Cardiac muscle cell (in vitro differentiated cells and primary cell): ENCODE measurements at places on chromosomes 16 and 17.

DNA sequence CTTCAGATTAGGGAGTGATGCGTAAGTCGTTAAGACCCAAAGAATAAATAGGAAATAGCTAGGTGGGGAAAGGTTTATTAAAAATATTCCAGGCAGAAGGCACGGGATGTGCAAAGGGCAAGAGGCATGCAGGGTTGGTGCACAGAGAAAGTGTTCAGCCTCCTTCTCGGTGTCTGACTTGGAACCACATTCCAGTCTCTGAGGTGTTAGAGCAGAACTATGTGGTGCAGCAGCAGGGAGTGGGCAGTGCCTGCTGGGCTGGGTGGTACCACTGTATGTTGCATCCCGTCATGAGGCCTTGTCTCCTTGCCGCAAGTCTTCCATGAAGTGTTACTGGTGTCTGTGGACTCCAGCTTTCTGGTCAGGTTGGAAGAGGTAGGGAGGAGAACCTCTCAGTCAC, 11.1 kb downstream of the NKD1 start:
- no peak overlapping the region for H3K27ac ChIP-seq
- no peak overlapping the region for H3K4me3 ChIP-seq
- no peak for DNase-seq
- H3K36me3 ChIP-seq: no peaks in the 10 kb centered on the region
- no peaks in the 10 kb centered on the region for H3K4me1 ChIP-seq
- H3K27me3 ChIP-seq: no peaks in the 10 kb centered on the region

- peak within 1 kb of the TSS; percentile 74 for H3K4me3 ChIP-seq
- H3K27ac ChIP-seq: no peak within 1 kb of the TSS
- no peaks in the 10 kb centered on the region for H3K36me3 ChIP-seq
- H3K4me1 ChIP-seq: no peaks in the 10 kb centered on the region
- no peaks in the 10 kb centered on the region for H3K27me3 ChIP-seq
- peak; percentile 77 for DNase-seq
These were observed at the start of gene ZDHHC1 for GRCh38 chr16:67415872-67416793. Gene ZDHHC1 (minus strand): TSS chr16:67416477. CDS start chr16:67407775, 8,702 bp downstream.

- no peaks in the 10 kb centered on the region for H3K36me3 ChIP-seq
- no peaks in the 10 kb centered on the region for H3K27me3 ChIP-seq
- DNase-seq: peak; percentile 96
- no peak overlapping the region for H3K4me3 ChIP-seq
These were observed 49.3 kb upstream of the BCO1 start for GRCh38 chr16:81189100-81189664.

GRCh38 chr17:8015236-8015956, 13.0 kb downstream of the GUCY2D start:
- DNase-seq: no peak
- H3K27ac ChIP-seq: no peak overlapping the region
- H3K27me3 ChIP-seq: peaks cover 25% of the 10 kb centered on the region
- no peaks in the 10 kb centered on the region for H3K4me1 ChIP-seq
- no peak overlapping the region for H3K4me3 ChIP-seq

- H3K4me3 ChIP-seq: peak overlapping the region; percentile 97
- H3K4me1 ChIP-seq: peaks cover 15% of the 10 kb centered on the region
- no peaks in the 10 kb centered on the region for H3K27me3 ChIP-seq
These were observed 825 bp downstream of the METTL9 start for GRCh38 chr16:21600031-21600773.

DNA sequence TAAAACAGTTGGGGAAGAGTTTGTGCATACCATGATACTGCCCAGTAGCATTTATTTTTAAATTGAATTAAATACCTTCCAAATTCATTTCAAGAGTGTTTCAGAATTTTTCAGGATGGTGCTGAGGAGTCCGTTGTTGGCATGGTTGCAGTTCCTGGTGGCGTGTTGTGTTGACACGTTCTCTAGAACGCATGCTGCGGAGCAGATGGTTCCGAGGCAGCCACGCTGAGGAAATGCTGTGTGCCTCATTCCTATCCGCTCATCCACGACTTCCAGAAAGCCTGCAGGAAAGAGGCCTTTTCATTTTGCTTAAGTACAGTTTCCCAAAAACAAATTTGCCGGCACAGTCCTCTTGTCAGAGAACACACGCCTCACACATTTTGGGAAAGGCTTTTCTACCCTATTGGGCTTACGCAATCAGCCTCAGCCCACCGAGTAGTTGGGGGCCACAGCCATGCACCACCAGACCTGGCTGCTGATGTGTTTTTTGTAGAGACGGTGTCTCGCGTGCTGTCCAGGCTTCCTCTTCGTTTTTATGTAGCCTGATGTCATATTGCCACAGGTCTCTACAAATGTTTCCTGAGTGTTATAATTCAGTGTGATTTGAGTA, 32.1 kb upstream of the IL17C start:
- H3K27ac ChIP-seq: no peak overlapping the region
- peaks cover 14% of the 10 kb centered on the region for H3K36me3 ChIP-seq
- DNase-seq: no peak
- H3K4me3 ChIP-seq: no peak overlapping the region

DNA sequence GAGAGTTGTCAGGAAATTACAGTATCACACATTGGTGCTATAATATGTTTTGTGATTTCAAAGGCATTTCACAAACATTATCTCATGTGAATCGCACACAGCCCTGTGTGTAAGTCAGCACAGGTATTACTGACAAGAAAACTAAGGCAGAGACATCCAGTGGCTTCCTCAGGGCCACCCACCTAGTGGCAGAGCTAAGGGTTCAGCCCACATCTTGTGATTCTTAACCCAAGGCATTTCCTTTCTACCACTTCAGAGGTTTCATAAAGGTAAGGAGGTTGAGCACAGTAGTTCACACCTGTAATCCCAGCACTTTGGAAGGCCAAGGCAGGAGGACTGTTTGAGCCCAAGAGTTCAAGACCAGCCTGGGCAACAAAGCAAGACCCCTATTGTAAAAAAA, 58.2 kb downstream of the STX8 start:
- no peak for DNase-seq
- no peak overlapping the region for H3K27ac ChIP-seq
- peaks cover 12% of the 10 kb centered on the region for H3K4me1 ChIP-seq
- H3K36me3 ChIP-seq: no peaks in the 10 kb centered on the region

GRCh38 chr16:21647562-21648164, 4.7 kb downstream of the IGSF6 start:
- H3K27ac ChIP-seq: no peak overlapping the region
- no peak overlapping the region for H3K4me3 ChIP-seq
- H3K36me3 ChIP-seq: no peaks in the 10 kb centered on the region
- no peaks in the 10 kb centered on the region for H3K4me1 ChIP-seq

DNA sequence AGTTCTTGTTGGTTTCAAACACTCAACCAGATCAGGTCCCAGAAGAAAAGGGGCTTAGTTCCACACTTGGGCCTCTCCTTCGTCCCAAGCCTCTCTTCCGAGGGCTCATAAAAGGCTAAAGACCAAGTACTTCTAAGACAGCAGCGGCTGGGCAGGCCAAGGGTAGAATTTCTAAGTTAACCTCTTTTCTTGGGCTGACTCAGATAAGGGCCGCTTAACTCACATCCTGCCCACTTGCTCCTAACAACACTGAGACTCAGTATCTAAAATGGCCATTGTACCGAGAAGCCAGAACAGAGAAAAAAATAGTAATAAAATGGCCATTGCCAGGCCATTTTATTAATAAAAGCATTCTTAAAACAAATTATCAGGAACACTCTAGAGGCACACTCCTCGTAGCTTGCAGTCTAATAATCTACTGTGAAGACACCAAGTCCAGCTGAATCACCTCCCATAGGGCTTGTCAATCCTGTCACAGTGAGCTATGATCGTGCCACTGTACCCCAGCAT, 42.1 kb downstream of the RANBP10 start:
- no peaks in the 10 kb centered on the region for H3K36me3 ChIP-seq
- no peaks in the 10 kb centered on the region for H3K4me1 ChIP-seq
- no peak overlapping the region for H3K27ac ChIP-seq
- no peak for DNase-seq
- H3K27me3 ChIP-seq: peaks cover 100% of the 10 kb centered on the region

DNA sequence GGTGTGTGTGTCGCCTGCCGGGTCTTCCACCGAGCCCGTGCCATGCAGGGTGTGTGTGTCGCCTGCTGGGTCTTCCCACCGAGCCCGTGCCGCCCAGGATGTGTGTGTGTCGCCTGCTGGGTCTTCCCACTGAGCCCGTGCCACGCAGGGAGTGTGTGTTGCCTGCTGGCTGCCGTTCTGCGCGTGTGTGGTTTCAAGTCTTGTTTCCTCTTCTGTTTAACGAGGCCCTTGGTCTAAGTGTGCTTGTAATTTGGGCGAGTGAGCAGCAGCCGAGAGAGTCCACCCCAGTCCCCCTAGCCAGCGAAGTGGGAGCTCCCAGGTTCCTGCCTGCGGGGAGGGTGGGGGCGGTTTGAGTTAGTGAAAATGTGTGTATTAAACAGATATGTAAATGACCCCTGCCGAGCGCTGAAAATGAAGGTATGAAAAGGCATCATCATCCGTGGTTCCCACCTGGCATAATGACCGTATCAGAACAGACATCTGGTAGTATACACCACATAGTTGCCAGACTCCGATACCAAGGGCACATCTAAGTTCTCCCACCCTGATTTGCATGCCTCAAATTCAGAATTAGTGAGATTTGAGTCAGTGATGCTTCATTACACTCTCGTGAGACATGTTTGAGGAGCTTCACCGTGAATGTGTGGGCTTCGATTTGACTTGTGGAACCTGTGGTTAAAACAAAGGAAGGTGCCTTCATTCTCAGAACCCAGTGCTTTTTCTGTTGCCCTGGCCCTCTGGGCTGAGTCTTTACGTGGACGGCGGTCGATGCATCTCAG, 114.5 kb upstream of the CHMP6 start:
- H3K4me3 ChIP-seq: no peak overlapping the region
- H3K27me3 ChIP-seq: no peaks in the 10 kb centered on the region
- H3K36me3 ChIP-seq: peaks cover 3% of the 10 kb centered on the region
- no peak overlapping the region for H3K27ac ChIP-seq

- H3K4me3 ChIP-seq: no peak overlapping the region
- H3K4me1 ChIP-seq: no peaks in the 10 kb centered on the region
- H3K36me3 ChIP-seq: no peaks in the 10 kb centered on the region
- H3K27me3 ChIP-seq: no peaks in the 10 kb centered on the region
- no peak overlapping the region for H3K27ac ChIP-seq
These were observed 4.6 kb upstream of the KCNJ16 start for GRCh38 chr17:70070305-70071027.

GRCh38 chr16:82181461-82182185, 11.6 kb upstream of the MPHOSPH6 start:
- no peak overlapping the region for H3K27ac ChIP-seq
- no peak overlapping the region for H3K4me3 ChIP-seq
- H3K36me3 ChIP-seq: no peaks in the 10 kb centered on the region
- DNase-seq: no peak
- peaks cover 50% of the 10 kb centered on the region for H3K27me3 ChIP-seq

GRCh38 chr17:34474706-34475105, 104.7 kb upstream of the TMEM132E start:
- no peak overlapping the region for H3K27ac ChIP-seq
- no peak overlapping the region for H3K4me3 ChIP-seq
- no peak for DNase-seq
- H3K4me1 ChIP-seq: no peaks in the 10 kb centered on the region
- no peaks in the 10 kb centered on the region for H3K36me3 ChIP-seq

- H3K36me3 ChIP-seq: no peaks in the 10 kb centered on the region
- H3K27me3 ChIP-seq: no peaks in the 10 kb centered on the region
- H3K27ac ChIP-seq: no peak overlapping the region
- H3K4me1 ChIP-seq: no peaks in the 10 kb centered on the region
- no peak for DNase-seq
These were observed 10.9 kb downstream of the CETP start for GRCh38 chr16:56972403-56973293.

GRCh38 chr17:48751733-48752398, 23.3 kb upstream of the HOXB13 start:
- H3K4me3 ChIP-seq: no peak overlapping the region
- DNase-seq: no peak
- H3K4me1 ChIP-seq: no peaks in the 10 kb centered on the region
- no peak overlapping the region for H3K27ac ChIP-seq
- H3K36me3 ChIP-seq: no peaks in the 10 kb centered on the region

DNA sequence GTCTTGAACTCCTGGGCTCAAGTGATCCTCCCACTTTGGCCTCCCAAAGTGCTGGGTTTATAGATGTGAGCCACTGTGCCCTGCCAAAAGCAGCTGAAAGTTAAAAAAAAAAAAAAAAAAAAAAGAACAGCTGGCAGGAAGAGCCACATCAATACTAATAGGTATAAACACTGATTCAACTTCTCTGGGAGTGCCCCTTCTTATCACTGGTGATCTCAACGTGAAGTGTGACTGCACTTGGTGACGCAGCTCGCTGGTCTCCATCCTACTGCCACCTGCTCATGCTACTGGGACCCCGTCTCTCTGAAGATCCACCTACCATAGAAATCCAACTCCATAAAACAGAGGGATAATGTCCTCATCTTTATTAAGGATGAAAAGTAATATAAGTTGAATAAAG, 40.8 kb downstream of the RNF157 start:
- H3K36me3 ChIP-seq: no peaks in the 10 kb centered on the region
- no peaks in the 10 kb centered on the region for H3K27me3 ChIP-seq
- H3K4me1 ChIP-seq: no peaks in the 10 kb centered on the region
- H3K27ac ChIP-seq: no peak overlapping the region
- H3K4me3 ChIP-seq: no peak overlapping the region

DNA sequence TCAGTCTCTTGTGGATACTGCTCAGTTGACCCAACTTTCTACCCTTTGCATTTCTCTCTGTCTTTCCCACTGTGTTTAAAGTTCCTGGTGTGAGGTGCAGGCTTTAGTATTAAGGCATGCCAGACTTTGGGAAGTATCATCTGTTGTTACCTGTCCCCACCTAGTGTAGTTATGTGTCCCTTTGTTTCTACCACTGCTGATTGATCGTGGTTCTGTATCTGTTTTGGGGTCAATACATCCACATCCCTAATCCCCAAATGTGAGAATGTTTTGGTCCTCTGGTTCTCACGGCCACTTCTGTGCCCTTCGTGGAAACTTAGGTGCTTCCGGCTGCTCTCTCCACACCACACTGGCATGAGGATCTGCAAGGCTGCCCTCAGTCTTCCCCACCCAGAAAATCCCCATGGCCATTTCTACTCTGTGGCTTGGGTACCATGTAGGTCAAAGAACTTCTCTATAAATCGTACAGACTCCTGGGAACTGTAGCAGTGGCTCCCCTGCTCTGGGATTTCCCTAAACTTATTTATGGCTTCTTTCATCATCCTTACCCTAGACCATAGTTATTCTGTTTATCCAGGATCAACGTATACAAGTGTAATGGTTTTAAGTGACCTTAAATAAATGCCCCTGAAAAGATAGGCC, 443.2 kb downstream of the XYLT1 start:
- H3K27me3 ChIP-seq: no peaks in the 10 kb centered on the region
- no peak overlapping the region for H3K27ac ChIP-seq
- no peak for DNase-seq
- no peaks in the 10 kb centered on the region for H3K4me1 ChIP-seq
- no peak overlapping the region for H3K4me3 ChIP-seq
- no peaks in the 10 kb centered on the region for H3K36me3 ChIP-seq

GRCh38 chr16:7511549-7512260, 179.1 kb downstream of the RBFOX1 start:
- no peak overlapping the region for H3K4me3 ChIP-seq
- no peaks in the 10 kb centered on the region for H3K36me3 ChIP-seq
- DNase-seq: no peak
- no peaks in the 10 kb centered on the region for H3K4me1 ChIP-seq
